ENCODE measurements at places on chromosomes 1 and 21.
A peak's percentile ranks its signal among the peaks of the same experiment; 100 is the strongest.

GRCh38 chr1:32741059-32741412, 38.5 kb upstream of the SYNC start:
- no peak for DNase-seq

- no peak for DNase-seq
Observed at GRCh38 chr1:225660544-225660946, 7.6 kb upstream of the ENAH start.

DNA sequence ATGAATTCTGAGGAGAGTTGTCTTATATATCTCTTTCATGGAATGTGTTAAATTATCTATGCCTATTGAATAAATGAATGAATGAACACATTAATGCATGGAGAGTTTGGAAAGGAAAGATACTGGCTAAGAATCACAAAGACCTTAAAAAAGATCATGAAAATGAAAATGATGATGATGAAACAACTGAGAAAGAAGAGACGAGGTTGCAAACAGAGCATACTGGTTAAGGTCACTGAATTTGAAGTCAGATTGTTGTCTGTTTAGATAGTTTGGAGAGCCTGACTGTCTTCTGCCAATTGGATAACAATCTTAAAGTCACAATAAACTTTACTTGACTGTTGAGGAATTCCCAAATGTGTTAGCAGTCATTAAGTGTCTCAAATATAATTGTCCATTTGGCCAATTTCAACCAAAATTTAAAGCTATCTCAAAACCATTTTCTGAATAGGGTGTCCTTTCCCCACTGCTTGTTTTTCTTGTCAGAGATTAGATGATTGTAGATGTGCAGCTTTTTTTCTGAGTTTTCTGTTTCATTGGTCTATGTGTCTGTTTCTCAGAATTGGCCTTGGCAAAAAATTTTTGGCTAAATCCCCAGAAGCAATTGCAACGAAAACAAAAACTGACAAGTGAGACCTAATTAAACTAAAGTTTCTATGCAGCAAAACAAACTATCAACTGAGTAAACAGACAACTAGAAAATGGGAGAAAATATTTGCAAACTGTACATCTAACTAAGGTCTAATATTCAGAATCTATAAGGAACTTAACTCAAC, 132.2 kb downstream of the PTGER3 start:
- no peak for DNase-seq

- no peak for DNase-seq
Observed at GRCh38 chr21:39021478-39021832, 161.8 kb downstream of the PSMG1 start.

DNA sequence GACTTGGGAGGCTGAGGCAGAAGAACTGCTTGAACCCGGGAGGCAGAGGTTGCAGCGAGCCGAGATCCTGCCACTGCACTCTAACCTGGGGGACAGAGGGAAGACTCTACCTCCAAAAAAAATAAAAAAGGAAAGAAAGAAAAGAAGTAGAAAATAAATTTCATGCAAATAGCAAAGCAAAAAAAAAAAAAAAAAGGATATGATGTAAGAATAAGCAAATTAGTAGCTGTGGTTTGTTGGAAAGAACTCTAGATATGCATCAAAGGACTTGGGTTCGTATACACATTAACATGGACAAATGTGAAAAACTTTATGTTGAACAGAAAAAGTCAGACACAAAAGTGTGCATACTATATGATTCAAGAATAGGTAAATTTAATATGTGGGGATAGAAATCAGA, 11.9 kb downstream of the WASF2 start:
- no peak for DNase-seq

DNA sequence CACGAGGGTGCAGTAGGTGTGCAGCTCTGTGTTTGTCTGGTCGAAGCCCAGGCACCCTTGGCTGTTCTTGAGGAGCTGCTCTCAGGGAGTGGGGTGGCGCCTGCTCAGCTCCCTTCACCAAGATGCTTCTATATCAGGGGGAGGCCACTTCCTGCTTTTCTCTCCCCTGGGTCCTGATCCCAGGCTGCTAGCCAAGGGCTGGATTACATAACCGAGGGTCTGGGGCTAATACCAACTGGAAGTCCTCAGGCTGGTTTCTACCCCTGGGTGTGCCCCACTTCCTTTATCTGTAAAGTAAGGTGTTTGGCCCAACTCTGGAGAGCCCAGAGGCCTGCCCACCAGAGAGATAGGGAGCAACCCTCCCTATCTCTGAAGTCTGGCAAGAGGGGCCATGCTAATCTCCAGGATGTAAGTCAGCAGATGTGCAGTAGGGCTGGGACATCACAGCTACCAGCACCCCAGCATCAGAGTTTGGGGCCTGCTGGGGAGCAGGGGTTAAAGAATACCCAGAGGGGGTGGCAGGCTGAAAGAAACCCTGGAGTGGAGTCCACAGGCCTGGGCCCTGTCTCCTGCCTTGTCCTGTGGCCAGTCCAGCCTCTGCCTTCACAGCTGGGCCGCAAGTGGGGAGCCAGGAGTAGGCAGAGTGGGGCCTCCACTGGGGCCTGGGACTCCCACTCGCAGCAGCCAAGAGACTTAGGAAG, 2.1 kb downstream of the SELENBP1 start:
- DNase-seq = no peak

- DNase-seq = no peak
Observed at GRCh38 chr1:100344774-100345173, 7.5 kb upstream of the CDC14A start.

DNA sequence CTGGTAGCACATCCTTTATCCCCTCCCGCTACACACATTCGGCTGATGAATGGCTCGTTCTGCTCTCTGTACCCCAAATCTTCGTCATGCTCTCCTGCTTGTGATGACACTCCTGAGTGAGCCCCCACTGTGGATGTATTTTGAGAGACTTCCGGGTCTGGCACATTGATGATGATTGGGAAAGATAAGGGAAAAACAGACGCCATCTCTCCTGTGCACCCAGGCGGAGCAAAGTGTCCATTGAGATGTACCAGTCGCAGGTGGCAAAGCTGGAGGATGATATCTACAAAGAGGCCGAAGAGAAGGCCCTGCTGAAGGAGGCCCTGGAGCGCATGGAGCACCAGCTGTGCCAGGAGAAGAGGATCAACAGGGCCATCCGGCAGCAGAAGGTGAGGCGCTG, 27.9 kb upstream of the EFHD2 start:
- no peak for DNase-seq

DNA sequence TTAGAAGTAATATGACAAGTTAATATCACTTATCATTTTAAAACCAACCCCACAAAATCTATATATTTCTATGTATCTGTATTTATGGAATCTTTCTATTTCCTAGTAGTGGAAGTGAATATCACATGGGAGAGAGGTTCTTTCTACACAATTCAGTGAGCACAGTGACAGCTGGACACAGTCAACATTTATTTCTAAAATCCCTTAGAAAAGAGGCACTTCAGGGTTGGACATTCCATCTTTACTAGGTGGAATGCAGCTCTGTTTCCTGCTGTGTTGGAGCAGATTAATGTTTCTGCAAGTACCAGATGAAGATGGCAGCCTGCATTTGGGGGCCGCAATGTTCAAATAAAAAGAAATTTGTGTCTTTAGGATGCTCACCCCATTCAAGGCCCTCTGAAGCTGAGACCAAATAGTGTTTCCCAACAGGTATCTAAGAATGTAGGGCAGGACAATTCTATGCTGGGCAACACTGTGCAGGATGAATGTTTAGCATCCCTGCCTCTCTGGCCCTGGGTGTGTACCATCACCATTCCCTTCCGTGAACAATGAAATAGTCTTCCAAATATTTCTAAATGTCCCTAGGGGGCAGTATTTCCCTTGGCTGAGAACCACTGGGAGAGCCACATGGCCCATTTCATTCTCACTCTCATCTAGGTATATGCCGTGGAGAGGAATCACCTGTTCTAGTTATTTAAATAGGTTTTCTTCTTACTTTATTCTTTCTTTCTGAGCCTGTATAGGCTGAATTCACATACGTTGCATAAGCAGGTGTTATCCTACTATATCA, 394.8 kb downstream of the PRDM2 start:
- no peak for DNase-seq

DNA sequence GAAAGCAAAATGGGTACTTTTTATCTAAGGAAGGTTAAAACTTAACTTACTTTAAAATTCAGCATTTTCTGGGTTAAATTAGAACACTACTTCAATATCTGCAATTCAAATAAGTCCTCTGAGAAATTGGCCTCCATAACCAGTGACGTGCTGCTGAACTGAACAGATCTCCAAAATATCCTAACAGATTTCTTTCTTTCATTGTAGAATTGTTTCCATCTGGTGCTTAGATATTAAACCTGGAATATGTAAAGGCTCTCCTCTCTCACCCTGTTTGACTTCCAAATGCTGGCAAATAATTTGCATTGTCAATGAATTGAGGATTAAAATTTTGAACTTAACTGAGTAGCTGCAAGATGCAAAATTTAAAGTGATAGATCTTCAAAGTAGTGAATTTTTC, 316.9 kb upstream of the CXADR start:
- no peak for DNase-seq

DNA sequence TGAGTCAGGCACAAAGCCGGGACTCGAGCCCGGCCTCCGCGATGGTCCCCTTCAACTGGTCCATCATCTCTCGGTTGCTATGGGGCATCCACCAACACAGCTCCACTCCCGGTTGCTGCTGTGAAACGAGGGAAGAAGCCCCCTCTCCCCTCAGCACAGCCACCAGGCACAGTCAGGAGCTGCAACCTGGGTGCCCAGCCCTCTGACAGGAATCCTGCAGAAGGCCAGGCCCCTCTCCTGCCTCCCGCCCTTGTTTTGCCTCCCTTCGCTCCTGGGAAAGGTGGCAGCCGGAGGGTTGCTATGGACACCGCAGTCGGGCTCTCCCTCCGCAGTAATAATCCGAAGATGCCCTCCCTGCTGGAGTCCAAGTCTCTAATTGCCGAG, 8.9 kb upstream of the KCNN3 start:
- DNase-seq = no peak

DNA sequence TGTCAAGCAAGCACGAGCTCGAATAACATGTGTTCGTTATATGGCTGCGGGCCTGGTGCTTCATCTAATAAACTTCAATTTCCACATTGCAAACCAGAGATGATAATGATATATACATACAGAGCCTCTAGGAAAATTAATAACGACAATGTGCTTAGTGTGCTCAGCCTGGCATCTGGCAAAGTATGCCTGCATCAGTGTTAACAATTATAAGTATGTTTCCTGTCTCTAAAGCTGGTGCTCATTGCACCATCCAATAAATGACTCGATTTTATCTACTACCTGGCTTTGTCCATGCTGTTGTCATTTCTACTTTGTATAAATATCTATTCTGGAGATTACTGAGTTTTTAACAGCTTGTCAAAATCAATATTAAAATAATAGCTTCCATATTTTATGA, 1402.6 kb downstream of the MRPL39 start:
- no peak for DNase-seq

GRCh38 chr1:223486932-223487886, 94.0 kb downstream of the CCDC185 start:
- DNase-seq = no peak

DNA sequence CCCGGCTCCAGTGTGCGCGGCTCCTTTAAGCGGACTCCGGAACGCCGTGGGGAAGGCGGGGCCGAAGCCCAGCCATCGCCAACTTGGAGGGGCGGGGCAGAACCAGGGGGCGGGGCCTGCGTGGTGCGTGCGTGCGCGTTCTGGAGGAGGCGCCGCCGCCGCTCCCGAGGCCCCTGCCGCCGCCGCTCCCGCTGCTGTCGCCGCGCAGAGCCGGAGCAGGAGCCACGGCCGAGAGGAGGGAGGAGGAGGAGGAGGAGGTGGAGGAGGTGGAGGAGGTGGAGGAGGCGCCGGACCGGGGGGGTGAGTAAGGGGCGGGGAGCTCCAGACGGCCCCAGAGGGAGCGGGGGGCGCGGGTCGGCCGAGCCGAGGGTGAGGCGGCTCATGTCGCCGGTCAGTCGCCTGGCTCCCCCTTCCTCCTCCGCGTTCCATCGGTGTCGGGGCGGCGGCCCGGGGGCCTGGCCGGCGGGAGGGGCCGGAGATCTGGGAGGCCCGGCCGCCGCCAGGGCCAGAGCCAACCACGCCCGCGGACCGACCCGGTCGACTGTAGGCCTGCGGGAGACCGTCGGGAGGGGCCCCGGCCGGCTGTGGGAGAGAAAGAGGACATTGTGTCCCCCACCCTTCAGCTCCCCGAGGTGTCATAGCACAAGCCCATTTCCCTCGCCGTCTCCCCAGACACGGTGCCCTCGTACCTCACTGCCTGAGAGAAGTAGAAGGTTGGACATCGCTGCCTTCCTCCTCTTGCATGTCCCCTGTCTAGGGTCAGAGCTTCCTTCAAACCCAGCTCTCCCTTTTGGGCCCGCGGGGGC, at the start of gene RAP1A:
RAP1A (plus strand) TSS at position 155 of the 806 bp plus-strand sequence. CDS start 71,572 bp downstream, outside the sequence.
- peak; percentile 84 for DNase-seq

DNA sequence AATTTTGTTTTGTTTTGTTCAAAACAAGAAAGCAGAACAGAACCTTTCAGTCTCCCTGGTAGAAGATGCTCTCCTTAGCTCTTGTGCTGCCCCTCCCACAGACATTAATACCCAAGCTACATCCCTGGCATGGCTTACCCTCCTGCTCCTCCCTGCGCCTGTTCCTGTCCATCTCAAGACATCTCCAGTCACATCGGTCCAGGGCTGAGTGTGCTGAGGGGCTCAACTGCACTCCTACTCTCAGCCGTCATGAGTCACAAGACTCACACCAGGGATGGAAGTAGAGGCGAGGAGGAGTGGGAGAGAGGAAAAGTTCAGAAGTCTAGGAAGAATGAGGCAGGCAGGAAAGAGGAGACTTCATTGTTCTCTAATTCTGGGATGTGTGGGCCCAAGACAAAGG, 9.2 kb upstream of the TACSTD2 start:
- DNase-seq = no peak

DNA sequence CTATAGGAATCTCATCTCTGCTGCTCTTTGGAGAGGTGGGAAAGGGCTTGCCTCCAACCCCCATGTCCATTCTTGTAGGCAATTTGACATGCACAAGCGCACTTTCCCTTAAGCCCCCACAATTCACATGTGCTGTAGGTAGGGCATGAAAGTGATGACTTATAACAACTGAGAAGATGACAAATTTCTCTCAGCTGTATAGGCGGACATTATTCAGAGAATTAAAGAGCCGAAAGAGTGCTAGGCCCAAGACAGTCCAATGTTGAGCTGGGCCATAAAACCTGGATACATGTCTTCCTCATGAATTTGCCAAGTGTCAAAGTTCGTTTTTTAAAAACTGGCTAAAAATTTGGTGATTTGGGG, 106.3 kb upstream of the LYPLAL1 start:
- no peak for DNase-seq

- no peak for DNase-seq
Observed at GRCh38 chr1:71618766-71619530, 538.1 kb upstream of the ZRANB2 start.

DNA sequence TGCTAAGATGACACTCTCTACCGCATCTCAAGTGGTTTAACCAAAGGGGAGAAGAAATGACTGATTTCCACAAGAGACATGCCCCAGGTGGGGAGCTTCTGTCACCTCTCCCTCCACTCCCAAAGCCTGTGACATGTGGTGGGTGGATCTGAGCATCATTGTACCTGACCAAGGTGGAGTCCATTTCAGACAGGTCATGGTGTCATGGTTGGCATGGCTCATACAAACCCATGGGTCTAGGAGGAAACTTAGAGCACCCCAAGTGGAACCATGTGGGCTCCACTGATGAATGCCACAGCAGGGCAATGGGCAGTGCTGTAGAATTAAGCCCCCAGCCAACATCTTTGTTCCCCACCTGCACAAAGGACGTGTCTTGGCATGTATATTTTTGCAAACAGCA, 131.5 kb upstream of the EDN2 start:
- DNase-seq = no peak

Data from fibroblast of the conjunctiva (primary cell).